AML-193 (cell line): ENCODE measurements at places on chromosomes 6 and 20.

- DNase-seq: no peak
Measured at GRCh38 chr20:57117296-57117695, 149.1 kb downstream of the BMP7 start.

GRCh38 chr20:35564905-35565304 lies 23.0 kb downstream of the ERGIC3 start:
- DNase-seq: no peak

DNA sequence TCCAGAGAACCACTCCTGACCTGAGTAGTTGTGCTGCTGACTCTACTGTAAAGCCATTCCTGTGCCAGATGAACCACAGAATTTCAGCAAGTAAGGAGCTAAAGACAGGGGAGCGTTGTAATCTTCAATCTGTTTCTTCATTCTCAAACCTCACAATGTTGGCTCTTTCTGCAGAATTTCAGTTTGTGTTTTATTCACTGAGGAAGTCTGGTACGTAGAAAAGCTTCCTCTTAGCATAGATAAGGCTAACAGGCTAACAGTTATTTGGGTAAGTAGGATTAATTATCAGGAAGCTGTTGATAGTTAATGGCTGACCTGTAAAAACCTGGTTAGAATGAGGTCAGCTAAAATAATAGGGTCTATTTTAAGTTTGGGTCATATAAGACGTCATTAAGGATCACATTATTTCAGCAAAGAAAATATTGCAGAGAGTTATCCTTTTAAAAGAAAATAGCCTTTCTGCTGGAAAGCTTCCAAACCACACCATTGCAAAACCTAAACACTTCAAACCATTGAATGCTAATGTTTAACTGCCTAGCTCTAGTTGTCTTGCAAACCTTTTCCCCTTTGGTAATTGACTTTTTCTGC lies 14.1 kb upstream of the TENT5A start:
- DNase-seq: peak; percentile 99

GRCh38 chr6:166776571-166776970 lies 149.5 kb upstream of the RPS6KA2 start:
- DNase-seq: no peak
